ENCODE measurements at places on chromosomes 7 and 10.

GRCh38 chr7:108235451-108236061 lies 105.4 kb upstream of the LAMB4 start:
- DNase-seq, result no peak

- peak; percentile 32 for DNase-seq
Measured at GRCh38 chr10:282294-283139, 147.3 kb downstream of the ZMYND11 start.

DNA sequence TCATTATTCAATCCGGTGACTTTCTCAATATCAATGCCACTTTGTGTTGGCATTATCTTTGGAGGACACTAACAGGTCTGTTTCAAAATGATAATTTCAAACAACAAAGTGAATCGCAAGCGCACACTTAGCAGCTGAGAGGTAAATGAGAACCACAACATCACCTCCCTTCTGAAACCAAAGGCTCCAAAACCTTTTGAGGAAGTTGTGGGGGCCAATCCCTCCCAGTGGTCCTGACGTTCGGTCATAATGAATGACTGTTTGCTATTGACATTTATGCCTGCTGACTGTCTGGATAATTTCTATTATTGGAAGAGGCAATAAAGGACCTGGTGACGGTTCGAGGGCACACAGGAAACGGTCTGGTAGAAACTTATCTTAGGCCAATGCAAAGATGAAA lies 1.8 kb downstream of the ADARB2 start:
- DNase-seq, result no peak

GRCh38 chr7:39811161-39811614 lies 138.9 kb upstream of the CDK13 start:
- peak; percentile 44 for DNase-seq

DNA sequence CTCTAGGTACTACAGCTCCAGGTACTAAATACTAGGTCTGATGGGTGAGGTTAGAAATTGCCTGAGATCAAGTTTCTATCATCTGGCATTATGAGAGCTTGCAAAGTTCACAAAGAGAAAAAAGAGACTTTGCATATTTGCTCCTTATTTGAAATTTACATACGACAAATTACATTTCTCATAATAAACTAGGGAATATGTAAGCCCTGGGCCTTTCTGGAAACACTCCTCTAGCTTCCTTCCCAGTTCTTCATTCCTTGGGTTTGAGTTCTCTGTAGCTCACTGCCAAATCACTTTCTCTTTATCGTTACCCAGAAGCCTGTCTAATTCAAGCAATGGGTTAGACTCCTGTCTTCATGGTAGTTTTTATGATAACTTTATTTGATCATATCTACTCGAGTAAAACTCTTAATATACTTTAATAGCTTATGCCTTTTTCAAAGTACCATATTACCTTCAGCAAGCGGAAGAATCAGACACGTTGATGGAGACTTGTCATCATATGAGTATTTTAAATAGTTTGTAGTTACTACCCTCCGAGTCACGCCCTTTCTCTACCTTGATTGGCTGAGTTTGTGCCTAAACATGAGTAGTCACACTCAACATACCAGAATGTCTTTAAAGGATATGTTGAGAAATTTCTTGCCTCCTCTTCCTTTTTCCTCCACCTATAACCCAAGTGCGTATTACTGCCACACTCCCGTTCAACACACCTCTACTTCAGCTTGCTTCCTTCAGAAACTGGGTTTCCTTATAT lies 150.5 kb downstream of the DKK1 start:
- DNase-seq, result no peak

- DNase-seq, result no peak
Measured at GRCh38 chr7:158541346-158542010, 46.1 kb downstream of the PTPRN2 start.

DNA sequence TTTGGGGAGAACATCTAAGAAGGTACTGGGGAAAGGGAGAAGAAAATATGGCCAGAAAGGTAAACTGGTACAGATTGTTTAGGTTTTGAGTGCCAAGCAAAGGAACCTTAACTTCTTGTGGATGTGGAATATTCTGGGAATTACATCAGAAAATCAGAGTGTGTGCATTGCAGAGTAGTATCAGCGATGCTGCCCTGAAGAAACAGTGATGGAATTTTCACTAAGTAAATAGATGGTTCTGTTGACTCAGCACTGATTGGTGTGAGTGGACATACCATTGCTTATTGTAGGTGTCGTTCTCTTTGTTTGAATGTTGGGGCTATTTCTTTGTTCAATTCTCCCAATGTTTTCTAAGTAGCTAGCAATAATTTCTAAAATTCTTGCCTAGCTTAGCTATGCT lies 24.4 kb upstream of the AKR1B1 start:
- no peak for DNase-seq

DNA sequence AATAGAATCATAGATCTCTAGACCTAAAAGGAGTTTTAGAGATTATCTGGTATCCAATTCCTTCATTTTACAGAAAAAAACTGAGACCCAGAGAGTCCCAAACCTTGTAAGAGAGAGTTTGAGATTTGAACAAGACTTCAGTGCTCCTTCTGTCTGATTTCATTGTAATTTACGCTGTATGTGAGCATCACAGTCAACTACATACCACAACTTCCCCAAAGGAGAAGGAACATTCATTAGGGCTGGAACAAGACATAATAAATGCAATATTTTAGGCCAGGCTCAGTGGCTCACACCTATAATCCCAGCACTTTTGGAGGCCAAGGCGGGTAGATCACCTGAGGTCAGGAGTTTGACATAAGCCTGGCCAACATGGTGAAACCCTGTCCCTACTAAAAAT lies 17.3 kb upstream of the PRKAR2B start:
- DNase-seq, result no peak

- no peak for DNase-seq
Measured at GRCh38 chr10:29826221-29826620, 191.4 kb upstream of the SVIL start.

DNA sequence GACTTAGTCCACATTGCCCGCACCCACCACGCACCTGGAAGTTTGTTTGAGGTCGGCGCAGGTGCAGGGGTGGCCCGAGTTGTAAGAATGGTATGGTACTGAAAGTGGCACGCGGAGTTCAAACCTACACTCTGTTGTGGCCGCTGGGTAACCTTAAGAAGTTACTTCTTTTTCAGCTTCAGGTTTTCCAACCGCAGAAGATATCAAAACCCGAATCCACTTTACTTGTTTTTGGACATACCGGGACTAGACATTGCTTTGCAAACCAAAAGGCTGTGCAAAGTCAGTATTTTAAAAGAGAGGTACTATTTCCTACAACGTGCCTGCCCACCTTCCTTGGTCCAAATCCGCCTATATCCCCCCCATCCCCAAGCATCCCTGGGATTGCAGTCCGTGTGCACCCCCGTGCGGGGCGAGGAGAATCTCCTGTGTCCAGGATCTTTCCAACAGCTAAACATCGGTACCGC lies 1.0 kb downstream of the IGFBP3 start:
- no peak for DNase-seq

GRCh38 chr7:115937960-115938359 lies 92.6 kb downstream of the TFEC start:
- DNase-seq, result no peak

GRCh38 chr7:68833422-68833821 lies 764.9 kb upstream of the AUTS2 start:
- DNase-seq, result peak; percentile 68

DNA sequence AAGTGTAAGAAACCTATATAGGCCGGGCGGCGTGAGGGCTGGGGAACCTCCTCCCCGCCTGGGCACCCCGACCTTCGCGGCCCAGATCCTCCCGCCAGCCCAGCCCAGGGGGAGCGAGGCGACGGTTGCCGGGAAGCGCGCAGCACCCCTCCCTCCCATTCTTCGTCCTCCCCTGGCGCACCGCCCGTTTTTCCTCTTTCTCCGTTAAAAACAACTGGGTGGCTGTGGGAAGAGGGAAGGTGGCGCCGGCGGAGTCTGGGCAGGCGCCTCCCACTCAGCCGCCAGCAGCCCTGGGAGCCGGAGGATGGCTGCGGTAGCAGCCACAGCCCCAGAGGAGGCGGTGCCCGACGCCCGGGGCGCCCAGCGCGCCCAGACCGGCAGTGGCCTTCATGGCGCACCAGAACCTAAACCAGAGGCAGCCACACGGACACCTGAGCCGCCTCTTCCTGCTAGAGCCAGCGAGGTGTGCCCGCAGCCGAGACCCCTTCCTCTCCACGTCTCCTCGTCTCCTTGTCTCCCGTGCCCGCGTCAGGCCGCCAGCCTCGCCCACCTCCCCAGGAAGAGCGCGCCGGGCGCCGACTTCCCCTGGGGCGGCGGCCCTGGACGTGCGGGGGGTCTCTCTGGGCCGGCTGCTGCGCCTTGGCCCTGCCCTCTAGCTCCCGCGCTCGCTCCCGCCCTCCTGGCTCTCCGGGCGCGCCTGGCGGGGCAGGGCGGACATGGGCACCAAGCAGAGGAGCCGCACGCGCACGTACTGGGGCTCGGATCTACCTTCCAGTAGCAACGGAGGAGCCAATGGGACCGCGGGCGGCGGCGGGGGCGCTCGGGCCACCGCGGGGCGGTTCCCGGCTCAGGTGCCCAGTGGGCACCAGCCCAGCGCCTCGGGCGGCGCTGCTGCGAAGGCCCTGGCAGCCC lies 32.8 kb upstream of the SFTPD start:
- peak; percentile 81 for DNase-seq

DNA sequence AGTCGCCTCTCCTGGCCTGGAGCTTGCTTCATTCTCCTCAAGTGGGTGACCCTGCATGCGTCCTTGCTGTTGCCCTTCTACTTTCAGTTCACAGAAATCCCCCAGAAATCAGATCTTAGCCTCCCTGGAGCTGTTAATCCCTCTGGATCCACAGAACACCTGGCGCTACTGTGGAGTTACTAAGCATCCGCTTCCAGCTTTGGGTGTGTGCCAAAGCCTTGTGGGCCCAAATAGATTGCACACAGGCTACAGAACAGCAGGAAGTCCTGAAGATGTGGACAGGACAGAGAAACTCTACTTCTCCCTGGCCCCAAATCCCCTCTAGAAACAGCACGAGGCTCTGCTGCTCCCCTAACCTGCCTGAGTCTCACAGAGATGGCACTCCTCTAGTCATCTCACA lies 36.6 kb upstream of the PDLIM1 start:
- DNase-seq, result peak; percentile 63

- no peak for DNase-seq
Measured at GRCh38 chr10:127972751-127973357, 66.0 kb downstream of the PTPRE start.
